ENCODE measurements at places on chromosomes 7 and 10.
A peak's percentile ranks its signal among the peaks of the same experiment; 100 is the strongest.

GRCh38 chr10:123722351-123722750, 56.2 kb downstream of the GPR26 start:
- DNase-seq = no peak

DNA sequence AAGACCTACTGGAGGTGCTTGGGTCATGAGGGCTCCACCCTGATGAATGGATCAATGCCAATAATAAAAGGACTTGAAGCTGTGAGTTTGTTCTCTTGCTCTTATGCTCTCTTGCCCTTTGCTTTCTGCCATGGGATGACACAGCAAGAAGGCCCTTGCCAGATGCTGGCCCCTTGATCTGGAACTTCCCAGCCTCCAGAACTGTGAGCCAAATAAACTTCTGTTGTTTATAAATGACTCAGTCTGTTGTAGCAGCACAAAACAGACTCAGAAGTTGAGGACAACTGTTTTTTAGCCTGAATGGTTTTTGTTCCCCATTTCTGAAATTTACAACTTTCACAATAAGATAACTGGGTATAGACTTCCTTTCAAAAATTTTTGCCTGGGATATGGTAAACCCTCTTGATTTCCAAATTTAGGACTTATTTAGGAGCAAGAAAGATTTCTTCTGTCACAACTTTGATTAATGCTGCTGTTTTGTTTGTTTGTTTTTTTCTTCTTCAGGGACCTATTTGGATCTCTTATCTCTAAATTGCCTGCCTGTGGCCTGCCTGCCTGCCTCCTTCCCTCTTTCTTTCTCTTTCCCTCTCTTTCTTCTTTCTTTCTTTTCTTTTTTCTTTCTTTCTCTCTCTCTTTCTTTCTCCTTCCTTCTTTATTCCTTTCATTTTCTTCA, 12.1 kb downstream of the ENTPD1 start:
- DNase-seq = no peak

DNA sequence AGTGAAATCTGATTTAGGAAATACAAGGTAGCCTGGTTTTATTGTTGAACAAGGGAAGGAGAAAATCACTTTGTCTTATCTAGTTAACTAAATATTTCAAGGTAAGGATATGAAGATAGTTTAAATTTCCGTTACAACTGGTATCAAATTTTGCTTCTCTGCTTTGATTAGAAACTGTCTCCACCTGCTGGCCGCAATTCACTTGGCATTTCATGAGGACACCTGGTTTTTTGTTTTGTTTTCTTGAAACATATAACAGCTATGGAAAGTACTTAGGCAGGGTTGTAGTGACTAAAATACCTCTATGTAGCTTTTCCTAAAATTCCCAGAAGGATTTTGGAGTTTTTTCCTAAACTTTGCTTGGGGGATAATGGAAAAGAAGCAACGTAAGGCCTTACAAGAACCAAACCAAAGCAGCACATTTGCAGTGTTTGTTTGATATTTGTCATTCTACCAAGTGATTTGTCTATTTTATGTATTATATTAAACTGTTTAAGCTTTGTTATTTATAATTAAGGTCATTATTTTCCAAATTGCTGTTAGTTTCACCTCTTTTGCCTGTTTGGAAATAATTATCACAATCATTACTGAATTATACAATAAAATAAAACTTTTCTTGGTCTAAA, 73.6 kb downstream of the AHCYL2 start:
- peak; percentile 28 for DNase-seq

DNA sequence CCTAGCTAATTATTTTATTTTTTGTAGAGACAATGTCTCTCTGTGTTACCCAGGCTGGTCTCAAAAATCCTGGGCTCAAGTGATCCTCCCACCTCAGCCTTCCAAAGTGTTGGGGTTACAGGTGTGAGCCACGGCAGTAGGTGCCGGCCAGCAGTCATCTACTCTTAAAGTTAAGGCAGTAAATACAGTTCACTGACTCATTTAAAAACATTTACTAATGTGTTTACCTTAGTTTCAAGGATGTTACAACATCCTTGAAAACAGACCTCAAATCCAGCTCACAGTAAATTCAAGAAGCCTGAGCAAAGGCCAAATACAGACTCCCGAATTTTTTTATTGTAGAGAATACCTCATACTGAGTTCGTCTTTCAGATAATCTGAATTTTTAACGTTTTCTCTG, 29.6 kb upstream of the ABCB4 start:
- no peak for DNase-seq

GRCh38 chr7:119969054-119969453, 303.9 kb upstream of the KCND2 start:
- DNase-seq = no peak

DNA sequence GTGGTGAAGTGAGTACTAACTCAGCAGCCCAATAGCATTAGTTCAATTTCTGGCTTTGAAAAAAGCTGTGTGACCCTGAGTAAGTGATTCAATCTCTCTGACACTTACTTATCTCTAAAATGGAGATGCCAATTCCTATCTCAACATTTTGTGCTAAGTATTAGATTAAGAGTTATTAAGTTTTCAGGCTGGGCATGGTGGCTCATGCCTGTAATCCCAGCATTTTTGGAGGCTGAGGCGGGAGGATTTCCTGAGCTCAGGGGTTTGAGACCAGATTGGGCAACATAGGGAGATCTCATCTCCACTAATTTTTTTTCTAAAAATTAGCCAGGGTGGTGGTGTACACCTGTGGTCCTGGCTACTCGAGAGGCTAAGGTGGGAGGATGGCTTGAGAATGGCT, 109.5 kb downstream of the PRTFDC1 start:
- DNase-seq = no peak

DNA sequence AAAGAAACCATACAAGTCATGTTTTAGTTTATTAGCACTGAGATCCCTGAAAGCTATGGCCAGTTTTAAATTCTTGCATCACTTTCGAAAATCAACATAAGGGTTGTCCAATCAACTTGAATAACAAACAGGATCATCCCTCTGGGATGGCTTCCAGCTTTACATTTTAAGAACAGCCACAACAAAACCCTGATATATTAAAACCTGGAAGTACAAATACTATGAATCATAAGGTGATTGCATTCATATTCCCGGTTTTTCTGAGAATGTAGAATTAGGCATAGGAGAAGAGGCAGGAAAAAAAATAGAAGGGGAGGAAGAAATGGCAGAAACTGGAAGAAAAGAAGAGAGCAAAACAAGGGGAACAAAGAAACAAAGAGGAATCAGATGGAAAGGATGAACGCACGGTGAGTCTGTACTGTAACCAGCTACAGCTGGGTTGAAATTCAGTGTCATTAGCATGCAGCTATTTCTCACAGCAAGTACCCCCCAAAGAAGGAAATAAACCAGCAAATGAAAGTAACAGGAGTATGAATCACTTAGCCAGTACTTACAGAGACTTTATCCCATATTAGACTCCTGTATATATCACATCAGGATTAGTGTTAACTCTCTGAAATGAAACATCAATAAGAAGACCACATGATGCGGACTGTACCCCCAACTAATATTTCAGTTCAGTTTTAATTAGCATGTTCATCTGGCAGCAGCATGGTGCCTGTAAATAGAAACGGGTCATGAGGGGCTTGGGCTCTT, 301.3 kb downstream of the RNLS start:
- DNase-seq = no peak

GRCh38 chr7:7002418-7003062, 176.5 kb upstream of the CCZ1B start:
- no peak for DNase-seq

GRCh38 chr7:44377681-44378421, 52.5 kb upstream of the CAMK2B start:
- no peak for DNase-seq

DNA sequence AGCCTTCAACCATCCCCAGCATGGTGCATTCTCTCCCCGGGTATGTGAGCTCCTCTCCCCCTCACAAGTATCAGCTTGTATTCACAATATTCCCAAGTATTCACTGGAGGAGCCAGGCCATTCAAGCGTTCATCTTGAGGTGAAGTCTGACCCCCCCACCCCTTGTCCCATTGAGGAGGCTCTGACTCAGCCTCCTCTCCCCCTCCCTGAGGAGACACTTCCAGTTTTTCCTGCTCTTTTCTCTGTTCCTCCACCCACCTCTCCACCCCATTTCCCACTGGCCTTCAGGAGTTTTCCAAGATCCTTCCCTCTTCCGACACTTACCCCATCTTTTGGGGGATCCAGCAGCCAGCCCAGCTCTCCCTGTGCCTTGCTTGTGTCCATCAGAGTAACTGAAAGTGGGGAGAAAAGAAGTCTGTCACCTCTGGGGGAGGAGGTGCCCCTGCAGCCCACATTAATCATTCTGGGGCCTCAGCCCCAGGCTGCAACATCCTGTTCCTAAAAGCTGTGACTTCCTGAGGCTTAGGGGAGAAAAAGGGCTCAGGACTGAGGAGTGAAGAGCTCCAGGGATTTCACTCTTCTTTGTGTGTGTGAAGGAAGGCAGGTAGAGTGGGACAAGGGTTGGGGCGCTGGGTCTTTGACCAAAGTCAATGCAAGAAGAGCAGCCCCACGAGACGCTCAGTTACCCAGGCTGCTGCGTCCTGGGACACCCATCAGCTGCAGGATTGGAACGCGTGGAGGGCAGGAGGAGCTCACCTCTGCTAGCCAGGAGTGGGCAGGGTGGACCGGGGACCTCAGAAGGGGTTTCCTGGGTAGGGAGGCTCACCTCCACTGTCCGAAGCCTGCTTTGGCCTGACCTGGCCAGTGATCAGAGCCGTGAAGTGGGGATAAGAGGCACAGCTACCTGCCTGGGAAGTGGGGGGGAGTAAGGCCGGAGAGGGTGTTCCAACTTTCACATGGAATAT, 1.1 kb downstream of the EPHA1 start:
- DNase-seq = no peak

- no peak for DNase-seq
Observed at GRCh38 chr7:1021366-1021765, 23.0 kb upstream of the GPR146 start.

DNA sequence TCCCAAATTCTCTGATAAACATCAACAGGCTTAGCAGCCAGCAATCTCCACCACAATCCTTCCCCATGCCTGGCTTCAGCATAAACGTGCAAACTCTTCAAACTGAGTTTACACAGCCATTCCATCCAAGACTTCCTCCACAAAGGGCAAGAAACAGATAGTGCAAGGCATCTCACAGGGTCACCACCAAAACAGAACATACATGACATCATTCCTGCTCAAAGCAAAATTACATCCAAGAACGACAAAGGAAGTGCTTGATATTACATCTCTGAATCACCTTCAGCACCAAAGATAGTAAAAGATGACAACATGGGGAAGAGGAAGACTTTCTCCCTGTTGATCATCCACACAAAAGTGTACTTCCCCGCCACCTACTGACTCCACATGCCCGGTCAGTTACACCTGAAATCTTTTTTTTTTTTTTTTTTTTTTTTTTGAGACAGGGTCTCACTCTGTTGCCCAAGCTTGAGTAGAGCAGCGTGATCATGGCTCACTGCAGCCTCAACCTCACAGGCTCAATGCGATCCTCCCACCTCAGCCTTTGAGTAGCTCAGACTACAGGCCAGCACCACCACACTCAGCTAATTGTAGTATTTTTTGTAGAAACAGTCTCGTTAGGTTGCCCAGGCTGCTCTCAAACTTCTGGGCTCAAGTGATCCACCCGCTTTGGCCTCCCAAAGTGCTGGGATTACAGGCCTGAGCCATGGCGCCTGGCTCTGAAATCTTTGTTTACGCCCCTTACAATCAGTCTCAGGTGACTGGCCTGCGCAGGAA, 127.5 kb downstream of the PARD3 start:
- no peak for DNase-seq

DNA sequence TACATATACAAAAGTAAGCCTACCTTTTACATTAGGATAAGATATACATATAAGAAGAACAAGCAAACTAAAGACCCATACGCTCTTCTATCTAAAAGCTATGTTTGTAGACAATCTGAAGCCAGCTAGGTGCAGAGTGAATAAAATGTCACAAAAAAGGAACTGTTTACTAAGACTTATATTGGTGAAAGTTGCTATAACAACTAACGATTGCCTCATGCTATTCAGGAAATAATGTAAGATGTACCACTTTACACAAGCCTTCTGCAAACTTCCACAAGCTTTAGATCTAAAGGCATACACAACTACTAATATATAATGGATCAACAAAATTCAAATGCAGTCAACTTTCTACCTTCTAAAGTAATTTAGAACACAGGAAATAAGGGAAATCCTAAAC, 175.1 kb downstream of the SRPK2 start:
- DNase-seq = no peak

GRCh38 chr7:94440451-94441039, 45.9 kb downstream of the COL1A2 start:
- DNase-seq = no peak

DNA sequence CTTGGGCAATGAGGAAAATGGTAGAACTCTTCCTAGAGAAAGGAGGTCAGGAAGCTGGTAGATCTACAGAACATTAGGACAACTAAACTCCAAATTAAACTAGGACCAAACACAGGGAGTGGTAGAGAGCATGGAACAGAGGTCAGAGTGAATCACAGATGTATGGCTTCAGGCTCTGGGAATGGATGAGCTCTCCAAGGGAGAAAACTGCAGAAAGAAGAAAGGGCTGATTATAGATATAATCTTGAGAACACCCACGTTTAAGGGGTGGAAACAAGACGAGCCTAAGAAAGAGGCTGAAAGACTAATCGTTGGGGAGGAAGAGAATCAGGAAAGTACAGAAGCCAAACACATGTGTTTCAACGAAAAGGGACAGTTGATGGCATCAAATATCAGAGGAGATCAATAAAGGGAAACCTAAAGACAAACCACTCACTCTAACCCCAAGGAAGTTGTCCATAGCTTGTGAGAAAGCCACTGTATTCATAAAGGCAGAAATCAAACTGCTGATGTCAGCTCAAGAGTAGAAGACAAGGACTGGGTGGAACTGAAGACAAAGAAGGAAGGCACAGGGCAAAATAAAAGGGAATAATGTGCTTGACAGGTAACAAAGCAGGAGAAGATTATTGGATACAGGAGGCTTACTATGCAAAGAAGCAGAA, 41.4 kb downstream of the NUDCD3 start:
- DNase-seq = no peak

DNA sequence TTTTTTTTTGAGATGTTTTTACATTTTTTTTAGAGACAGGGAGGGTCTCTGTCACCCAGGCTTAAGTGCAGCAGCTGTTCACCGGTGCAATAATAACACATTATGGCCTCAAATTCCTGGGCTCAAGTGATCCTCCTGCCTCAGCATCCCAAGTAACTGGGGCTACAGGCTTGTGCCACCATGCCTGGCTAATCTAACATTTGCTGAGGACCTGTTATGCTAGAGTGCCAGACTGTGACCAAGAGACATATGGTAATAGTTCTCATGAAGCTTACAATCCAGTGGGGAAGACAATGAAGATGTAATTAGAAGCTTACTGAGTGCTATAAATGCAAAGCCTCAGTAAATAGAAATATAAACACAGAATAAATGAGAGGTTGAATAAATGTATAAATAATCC, 17.6 kb upstream of the ORC5 start:
- no peak for DNase-seq

GRCh38 chr10:116113721-116114501, 159.1 kb downstream of the GFRA1 start:
- DNase-seq = no peak

DNA sequence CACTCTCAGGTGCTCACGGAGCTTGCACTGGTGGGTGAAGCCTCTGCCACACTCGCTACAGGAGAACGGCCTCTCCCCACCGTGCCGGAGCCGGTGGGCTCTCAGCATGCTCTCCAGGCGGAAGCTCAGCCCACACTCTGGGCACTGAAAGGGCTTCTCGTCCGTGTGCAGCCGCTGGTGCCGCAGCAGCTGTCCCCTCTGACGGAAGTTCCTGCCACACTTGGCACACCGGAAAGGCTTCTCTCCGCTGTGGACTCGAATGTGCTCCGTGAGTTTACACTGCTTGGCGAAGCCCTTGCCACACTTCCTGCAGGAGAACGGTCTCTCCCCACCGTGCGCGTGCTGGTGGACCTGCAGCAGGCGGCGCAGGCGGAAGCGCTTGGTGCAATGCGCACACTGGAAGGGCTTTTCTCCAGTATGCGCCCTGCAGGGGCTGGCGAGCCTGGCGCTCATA, 19.3 kb downstream of the ZNF786 start:
- DNase-seq = no peak

All from stimulated activated CD4-positive, alpha-beta T cell treated with anti-CD3 and anti-CD28 coated beads, Interleukin-1b, Interleukin-23, amount 100 ng/mL, for 1 hour (primary cell).